ENCODE measurements at places on chromosomes 6 and 20. TPM values are rescaled to one million over a fixed set of nuclear protein-coding genes. Genes with fewer than 3 reads are reported as not detected.

Gene PACRG
- total RNA-seq = 2.9 TPM

- no peak for DNase-seq
- H3K36me3 ChIP-seq = no peaks in the 10 kb centered on the region
- H3K4me1 ChIP-seq = no peaks in the 10 kb centered on the region
- H3K4me3 ChIP-seq = no peak overlapping the region
- H3K27me3 ChIP-seq = no peaks in the 10 kb centered on the region
Observed at GRCh38 chr6:5308066-5308465, 46.8 kb downstream of the FARS2 start.

Gene MTFR2
- 1.1 TPM for total RNA-seq

Gene ZNF334
- total RNA-seq = 7.8 TPM

DNA sequence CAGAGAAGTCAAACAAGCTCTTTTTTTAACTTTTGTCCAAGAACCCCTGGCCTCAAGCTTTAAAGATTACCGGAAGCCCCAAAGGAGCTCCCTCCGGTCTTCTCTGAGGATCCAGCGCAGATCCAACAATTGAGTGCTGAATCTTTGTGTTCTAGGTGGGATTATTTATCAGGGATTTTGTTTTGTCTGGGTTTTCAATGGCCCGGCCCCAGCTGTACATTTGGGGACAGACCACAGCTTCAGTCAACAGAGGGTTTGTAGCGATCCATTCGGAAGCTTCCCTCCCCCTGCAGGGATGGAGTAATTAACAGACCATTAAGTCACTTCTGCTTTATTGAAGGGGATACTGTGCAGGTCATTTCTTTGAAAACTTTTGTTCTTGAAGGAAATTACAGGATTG lies 7.8 kb downstream of the OLIG3 start:
- no peaks in the 10 kb centered on the region for H3K4me1 ChIP-seq
- H3K27me3 ChIP-seq = peaks cover 27% of the 10 kb centered on the region
- DNase-seq = no peak
- H3K27ac ChIP-seq = no peak overlapping the region
- H3K36me3 ChIP-seq = no peaks in the 10 kb centered on the region
- no peak overlapping the region for H3K4me3 ChIP-seq

GRCh38 chr6:134821928-134822864 lies 127.7 kb downstream of the ALDH8A1 start:
- H3K4me3 ChIP-seq = no peak overlapping the region
- H3K27me3 ChIP-seq = no peaks in the 10 kb centered on the region
- DNase-seq = no peak
- no peak overlapping the region for H3K27ac ChIP-seq
- H3K36me3 ChIP-seq = no peaks in the 10 kb centered on the region

DNA sequence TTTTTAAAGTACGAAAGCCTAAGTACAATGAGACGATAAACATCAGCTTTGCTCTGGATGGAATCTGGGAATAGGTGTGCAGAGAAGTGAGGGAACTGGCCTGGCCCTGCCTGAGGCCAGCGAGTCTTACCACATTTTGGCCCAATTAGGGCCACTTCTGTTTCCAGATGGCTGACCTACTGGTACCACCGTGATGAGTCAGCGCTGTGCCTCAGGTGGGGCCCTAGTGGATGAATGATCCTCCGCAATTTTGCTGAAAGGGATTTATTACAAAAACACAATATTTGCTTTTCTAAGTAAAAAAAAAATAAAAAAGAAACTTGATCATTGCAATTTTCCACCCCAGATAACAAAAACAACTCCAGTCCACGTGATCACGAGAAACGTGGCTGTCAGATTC lies 22.5 kb downstream of the INSM1 start:
- no peak overlapping the region for H3K27ac ChIP-seq
- H3K36me3 ChIP-seq = no peaks in the 10 kb centered on the region
- no peaks in the 10 kb centered on the region for H3K27me3 ChIP-seq

- no peak for DNase-seq
- no peaks in the 10 kb centered on the region for H3K36me3 ChIP-seq
- H3K27ac ChIP-seq = no peak overlapping the region
- H3K27me3 ChIP-seq = peaks cover 26% of the 10 kb centered on the region
- H3K4me1 ChIP-seq = no peaks in the 10 kb centered on the region
Observed at GRCh38 chr20:63377256-63377941, 16.2 kb upstream of the CHRNA4 start.

DNA sequence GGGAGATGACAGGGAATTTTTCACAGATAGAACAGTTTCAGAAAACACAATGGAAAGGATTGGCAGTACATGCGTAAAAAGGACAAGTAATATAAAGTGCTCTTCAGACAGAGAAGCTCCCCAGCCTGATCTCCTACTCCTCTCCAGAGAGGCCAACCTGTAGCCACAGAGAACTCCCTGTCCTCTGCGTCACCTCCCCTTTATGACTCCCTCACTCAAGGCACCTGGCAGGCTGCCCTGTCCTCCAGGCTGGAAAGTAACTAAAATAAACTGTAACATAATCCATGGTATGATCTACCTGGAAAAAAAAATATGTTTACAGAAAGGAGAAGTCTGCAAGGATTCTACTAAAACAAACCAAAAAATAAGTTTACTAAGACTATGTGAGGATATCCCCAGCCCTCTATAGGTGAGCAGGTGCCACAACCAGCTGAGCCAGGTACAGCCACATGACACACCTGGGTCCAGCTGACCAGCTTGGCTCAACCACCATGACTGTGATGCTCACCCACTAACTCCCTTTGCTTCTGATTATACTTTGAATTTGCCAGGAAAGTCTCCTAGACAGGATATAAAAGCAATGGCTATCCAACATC lies 29.2 kb downstream of the MBOAT1 start:
- H3K27ac ChIP-seq = peak overlapping the region; percentile 62
- no peaks in the 10 kb centered on the region for H3K36me3 ChIP-seq
- DNase-seq = peak; percentile 94
- no peak overlapping the region for H3K4me3 ChIP-seq

- no peaks in the 10 kb centered on the region for H3K27me3 ChIP-seq
- no peaks in the 10 kb centered on the region for H3K4me1 ChIP-seq
- no peak overlapping the region for H3K4me3 ChIP-seq
- no peak for DNase-seq
- H3K36me3 ChIP-seq = no peaks in the 10 kb centered on the region
- H3K27ac ChIP-seq = no peak overlapping the region
Observed at GRCh38 chr20:43925215-43925614, 10.6 kb downstream of the TOX2 start.

- peaks cover under 1% of the 10 kb centered on the region for H3K36me3 ChIP-seq
- peaks cover 4% of the 10 kb centered on the region for H3K4me1 ChIP-seq
- no peak overlapping the region for H3K4me3 ChIP-seq
- peak; percentile 68 for DNase-seq
- H3K27me3 ChIP-seq = no peaks in the 10 kb centered on the region
Observed at GRCh38 chr20:50120935-50121693, 8.2 kb upstream of the UBE2V1 start.

DNA sequence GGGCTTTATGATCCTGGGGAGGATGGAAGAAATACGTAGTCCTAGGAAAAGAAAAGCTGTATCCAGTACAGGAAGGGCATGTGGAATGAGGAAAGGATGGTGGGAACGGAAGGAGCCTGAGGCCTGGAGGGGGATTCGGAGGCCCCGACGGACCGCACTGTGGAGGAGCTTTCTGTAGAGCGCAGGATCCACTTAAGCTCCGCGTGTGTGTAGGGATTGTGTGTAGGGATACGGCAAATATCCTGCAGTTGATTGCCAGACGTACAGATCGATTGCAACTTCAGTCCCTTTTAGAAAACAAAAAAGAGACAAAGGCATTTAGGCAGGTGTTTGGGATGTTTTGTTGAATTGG lies 32.6 kb upstream of the JAG1 start:
- H3K27me3 ChIP-seq = no peaks in the 10 kb centered on the region
- no peak for DNase-seq
- no peaks in the 10 kb centered on the region for H3K36me3 ChIP-seq
- H3K4me3 ChIP-seq = no peak overlapping the region
- no peak overlapping the region for H3K27ac ChIP-seq

Gene TCP11
- 33.3 TPM for total RNA-seq

DNA sequence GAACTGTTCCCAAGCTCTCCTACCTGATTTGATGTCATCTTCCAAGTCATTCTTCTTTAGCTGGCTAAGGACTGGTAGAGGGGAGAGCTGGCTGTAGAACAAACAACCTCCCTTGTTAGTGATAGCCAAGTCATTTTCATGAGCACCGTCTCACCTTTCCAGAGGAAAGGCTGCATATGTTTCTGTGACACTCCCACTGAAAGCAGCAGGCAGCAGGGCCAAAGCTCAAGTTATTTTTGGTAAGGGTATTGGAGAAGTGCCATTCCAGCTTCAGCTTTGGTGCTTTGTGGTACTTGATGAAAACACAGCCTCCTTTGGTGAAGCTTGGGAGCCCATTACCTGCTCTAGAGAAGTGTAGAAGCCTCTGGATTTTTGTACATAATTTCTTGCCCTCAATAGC lies 5.4 kb upstream of the DOK5 start:
- H3K27ac ChIP-seq = no peak overlapping the region
- DNase-seq = no peak
- no peaks in the 10 kb centered on the region for H3K27me3 ChIP-seq
- H3K36me3 ChIP-seq = no peaks in the 10 kb centered on the region
- H3K4me3 ChIP-seq = no peak overlapping the region
- H3K4me1 ChIP-seq = no peaks in the 10 kb centered on the region

DNA sequence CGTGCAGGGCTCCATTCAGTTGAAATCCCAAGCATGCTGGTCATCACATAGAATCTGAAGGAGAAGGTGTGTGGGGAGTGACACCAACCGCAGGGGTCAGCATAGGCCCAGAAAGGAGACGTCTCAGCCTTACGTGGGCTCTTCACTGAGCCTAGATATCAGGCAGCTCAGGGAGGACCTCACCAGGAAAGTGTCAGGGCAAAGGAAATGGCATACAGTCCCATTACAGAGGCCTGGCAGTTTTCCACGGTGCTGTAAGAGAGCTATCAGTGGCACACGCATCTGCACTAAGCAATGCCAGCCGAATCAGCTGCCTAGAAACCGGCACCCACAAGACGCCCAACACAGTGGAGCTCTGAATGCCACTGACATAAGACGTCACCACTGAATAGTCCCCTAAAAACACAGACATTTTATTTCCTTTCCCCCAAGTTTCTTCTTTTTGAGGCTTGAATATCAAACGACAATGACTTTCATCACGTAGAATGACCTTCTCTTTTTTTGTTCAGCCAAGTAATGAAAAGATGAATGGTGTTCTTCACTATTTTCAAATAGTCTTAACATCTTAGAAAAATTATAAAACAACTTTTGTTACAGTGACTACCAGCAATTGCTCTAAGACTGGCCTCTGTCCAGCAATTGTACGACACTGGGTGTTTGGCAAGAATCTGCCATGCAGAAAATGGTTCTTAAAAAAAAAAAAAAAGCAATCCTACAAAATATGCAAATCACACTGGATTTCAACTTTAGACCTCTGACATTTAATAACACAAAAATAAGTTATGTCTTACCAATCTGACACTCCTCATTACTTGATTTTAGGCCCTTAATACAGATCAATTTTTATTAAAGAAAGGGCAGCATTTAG lies 88.9 kb upstream of the FOXQ1 start:
- H3K27me3 ChIP-seq = no peaks in the 10 kb centered on the region
- no peak overlapping the region for H3K27ac ChIP-seq
- DNase-seq = no peak

Gene CALHM5
- total RNA-seq = 0.32 TPM

Gene SLC44A4
- total RNA-seq = 332 TPM

Gene HLA-DQA1
- 2.4 TPM for total RNA-seq

- H3K4me3 ChIP-seq = no peak overlapping the region
- H3K27me3 ChIP-seq = no peaks in the 10 kb centered on the region
- DNase-seq = no peak
Observed at GRCh38 chr6:80454197-80454596, 347.7 kb downstream of the BCKDHB start.

DNA sequence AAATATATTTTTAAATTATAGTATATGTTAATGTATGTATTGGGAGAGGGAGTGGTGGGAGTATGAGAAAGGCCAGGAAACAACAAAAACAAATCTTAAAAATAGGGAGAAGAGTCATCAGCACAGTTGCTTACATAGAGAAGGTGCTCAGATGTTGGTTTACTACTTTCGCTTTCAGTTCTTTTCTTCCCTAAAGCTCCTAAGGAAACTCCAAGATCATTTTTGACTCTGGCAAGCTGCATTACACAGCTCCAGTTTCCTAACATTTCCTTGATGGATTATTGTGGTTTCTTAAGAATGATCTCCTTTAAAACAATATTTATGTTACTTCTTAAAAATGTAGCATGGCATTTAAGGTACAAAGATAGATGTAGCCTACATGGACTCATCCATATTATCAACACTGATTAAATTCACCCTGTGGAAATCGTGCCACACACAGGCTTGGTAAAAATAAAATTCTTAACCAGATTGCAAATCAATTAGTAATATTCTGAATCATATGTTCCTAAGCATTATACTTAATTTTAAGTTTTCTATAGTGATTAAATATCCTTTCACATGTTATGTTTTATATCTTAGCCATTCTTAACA lies 118.0 kb upstream of the MAN1A1 start:
- H3K4me3 ChIP-seq = no peak overlapping the region
- H3K4me1 ChIP-seq = no peaks in the 10 kb centered on the region
- no peak overlapping the region for H3K27ac ChIP-seq

- H3K27ac ChIP-seq = no peak overlapping the region
- H3K36me3 ChIP-seq = no peaks in the 10 kb centered on the region
- H3K27me3 ChIP-seq = no peaks in the 10 kb centered on the region
- H3K4me1 ChIP-seq = no peaks in the 10 kb centered on the region
- no peak for DNase-seq
Observed at GRCh38 chr6:140487586-140487985, 1113.1 kb upstream of the CITED2 start.

GRCh38 chr6:126696921-126697693 lies 357.2 kb downstream of the CENPW start:
- no peak overlapping the region for H3K4me3 ChIP-seq
- no peaks in the 10 kb centered on the region for H3K4me1 ChIP-seq
- H3K27me3 ChIP-seq = no peaks in the 10 kb centered on the region
- H3K27ac ChIP-seq = no peak overlapping the region
- no peaks in the 10 kb centered on the region for H3K36me3 ChIP-seq

DNA sequence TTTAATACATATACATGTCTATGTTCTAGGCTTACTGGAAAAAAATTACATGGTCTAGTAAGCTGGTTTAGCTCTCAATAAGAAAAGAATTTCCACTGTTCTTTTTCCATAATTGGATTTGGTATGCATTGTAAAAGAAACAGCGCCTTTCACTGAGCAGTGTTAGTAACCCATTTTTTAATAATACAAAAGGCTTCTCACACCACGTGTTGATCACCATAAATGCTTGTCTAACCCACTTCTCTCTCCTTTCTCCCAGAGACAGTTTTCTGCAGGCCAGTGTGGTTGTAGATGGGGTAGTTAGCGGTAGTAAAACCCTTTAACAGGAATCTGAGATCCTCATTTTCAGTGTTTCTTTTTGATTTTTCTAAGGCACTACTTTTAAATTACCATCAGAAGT lies 348.7 kb upstream of the MANEA start:
- no peaks in the 10 kb centered on the region for H3K36me3 ChIP-seq
- H3K4me1 ChIP-seq = no peaks in the 10 kb centered on the region
- H3K4me3 ChIP-seq = no peak overlapping the region
- H3K27ac ChIP-seq = no peak overlapping the region
- no peaks in the 10 kb centered on the region for H3K27me3 ChIP-seq

All from prostate gland (tissue), 2 donors.